ENCODE measurements at places on chromosomes 11 and 22. TPM values are rescaled to one million over a fixed set of nuclear protein-coding genes. Genes with fewer than 3 reads are reported as not detected.
A peak's percentile ranks its signal among the peaks of the same experiment; 100 is the strongest.

ASCC2 gene
- 42.7 TPM for polyA plus RNA-seq

MS4A6E gene
- not detected for polyA plus RNA-seq

PTPN5 gene
- polyA plus RNA-seq = 0.66 TPM

HBD gene
- 1.3 TPM for polyA plus RNA-seq

PATE2 gene
- 0.11 TPM for polyA plus RNA-seq

- DNase-seq = no peak
Observed at GRCh38 chr11:121476379-121477032, 23.7 kb upstream of the SORL1-AS1 start.

- no peak for DNase-seq
Observed at GRCh38 chr11:23313001-23313400, 452.7 kb upstream of the CCDC179 start.

GRCh38 chr11:57462597-57462996, 2.3 kb downstream of the RTN4RL2 start:
- DNase-seq = no peak

GRCh38 chr11:94400050-94400449, 1.2 kb downstream of the GPR83 start:
- no peak for DNase-seq

DNA sequence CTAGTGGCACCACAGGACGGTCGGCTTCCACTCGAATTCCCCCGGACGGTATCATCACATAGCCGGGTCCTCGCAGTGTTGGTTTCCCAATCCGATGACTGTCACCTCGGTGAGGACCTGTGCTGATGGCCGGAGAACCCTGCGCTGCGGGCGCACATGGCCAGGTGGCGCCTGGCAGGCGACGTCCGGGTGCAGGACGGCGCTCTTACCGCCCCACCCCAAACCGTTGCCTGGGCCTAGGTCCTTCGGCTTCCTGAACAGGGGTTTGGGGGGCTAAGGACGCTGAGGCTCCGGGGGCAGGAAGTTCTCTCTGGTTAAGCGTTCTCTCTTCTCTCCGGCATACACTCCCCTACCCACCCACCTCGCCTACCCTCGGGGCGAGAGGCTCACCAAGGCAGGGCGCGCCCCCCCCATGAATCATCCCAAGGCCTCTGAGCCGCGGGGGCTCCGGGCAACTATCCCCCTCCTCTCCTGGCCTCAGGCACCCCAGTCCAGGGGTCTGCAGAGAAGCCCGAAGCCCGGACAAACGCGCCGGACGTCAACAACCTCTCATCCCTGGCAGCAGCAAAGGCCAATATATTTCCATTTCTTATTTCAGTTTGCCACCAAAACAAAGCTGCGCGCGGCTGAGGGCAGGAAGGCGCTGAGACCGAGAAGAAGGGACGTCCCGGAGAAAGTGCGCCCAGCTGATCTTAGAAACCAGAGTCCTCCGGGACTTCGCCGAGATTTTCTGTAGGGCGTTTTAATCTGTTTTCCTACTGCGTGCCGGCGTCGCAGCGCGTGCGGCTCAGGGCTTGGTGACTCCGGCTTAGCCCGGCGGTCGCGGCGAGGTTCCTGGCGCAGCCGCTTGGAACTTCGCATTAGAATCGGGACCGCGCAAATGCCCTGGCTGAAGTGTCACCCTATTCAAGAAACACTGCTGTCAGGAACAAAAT, 5.6 kb downstream of the ALX4 start:
- DNase-seq = no peak

GRCh38 chr11:27266125-27266524, 96.9 kb downstream of the CCDC34 start:
- no peak for DNase-seq

DNA sequence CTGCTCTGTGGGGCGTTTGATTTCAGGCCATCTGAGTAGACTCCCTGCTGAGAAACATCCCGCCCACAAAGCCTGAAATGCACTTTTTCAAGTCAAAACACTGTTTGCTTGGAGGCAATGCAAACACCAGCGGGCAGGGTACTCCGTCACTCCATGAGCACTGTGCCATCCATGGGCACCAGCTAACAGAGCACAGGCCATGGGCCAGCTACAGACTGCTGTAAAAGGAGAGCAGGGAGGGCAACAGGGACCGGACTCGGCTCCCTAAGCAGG, 16.6 kb upstream of the EFCAB6 start:
- DNase-seq = no peak

- no peak for DNase-seq
Observed at GRCh38 chr11:78986305-78986704, 411.6 kb upstream of the NARS2 start.

- DNase-seq = no peak
Observed at GRCh38 chr22:30266445-30267381, at the start of gene OSM. Gene OSM, minus strand, starts transcription at chr22:30266851. Its CDS starts 52 bp downstream, at chr22:30266799.

DNA sequence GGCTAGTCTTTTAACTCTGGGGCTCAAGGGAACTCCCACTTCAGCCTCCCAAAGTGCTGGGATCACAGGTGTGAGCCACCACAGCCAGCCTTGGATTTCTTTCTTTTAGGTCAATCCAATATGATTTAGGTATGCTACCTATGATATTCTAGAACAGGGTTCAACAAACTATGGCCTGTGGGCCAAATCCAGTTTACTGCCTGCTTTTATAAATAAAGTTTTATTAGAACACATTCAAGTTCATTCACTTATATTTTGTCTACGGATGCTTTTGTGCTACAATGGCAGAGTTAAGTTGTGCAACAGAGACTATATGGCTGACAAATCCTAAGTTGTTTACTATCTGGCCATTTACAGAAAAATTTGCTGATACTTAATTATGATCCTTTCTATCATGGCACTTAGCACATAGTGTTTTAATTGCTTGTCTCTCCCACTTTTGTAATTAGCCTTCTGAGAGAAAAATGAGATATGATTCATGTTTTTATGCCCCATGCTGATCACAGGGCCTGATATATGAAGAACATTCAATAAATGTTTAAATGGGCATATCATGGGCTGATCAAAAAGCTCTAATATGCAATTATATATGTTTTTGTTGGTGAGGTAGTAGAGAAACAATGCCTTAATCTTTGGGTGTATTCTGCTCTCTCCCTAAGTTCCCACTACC, 109.6 kb downstream of the STIM1 start:
- DNase-seq = no peak

- no peak for DNase-seq
Observed at GRCh38 chr11:132840660-132841059, 691.6 kb downstream of the OPCML start.

- DNase-seq = no peak
Observed at GRCh38 chr11:69000831-69001242, 12.2 kb downstream of the MRGPRF start.

GRCh38 chr22:19524170-19525115, at the start of gene CLDN5:
Gene CLDN5, minus strand, starts transcription at chr22:19524410. Its CDS starts 155 bp downstream, at chr22:19524255.
- peak; percentile 32 for DNase-seq

- DNase-seq = no peak
Observed at GRCh38 chr22:49783926-49784629, 43.6 kb downstream of the BRD1 start.

DNA sequence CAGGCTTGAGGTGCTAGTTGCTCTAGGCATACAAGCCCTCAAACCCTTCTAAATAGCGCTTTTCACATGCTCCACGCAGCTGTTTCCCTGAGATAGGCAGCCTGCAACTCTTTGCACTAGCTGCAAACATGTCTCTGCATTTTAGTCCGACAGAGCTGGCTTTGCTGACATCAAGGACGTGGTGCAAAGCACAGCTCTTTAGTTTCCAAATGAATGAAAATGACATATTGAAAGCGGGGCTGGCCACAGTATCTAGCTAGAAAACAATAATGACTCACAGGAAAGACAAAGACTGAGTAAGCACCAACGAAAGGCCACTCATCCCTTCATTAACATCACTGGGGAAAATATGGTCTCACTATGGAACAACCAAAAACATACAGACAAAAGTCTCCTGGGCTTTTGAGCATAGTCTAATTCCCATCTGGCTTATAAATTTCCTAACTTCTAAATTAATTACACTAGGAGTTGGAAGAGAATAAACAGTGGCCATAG, 15.3 kb upstream of the ZC3H12C start:
- no peak for DNase-seq

DNA sequence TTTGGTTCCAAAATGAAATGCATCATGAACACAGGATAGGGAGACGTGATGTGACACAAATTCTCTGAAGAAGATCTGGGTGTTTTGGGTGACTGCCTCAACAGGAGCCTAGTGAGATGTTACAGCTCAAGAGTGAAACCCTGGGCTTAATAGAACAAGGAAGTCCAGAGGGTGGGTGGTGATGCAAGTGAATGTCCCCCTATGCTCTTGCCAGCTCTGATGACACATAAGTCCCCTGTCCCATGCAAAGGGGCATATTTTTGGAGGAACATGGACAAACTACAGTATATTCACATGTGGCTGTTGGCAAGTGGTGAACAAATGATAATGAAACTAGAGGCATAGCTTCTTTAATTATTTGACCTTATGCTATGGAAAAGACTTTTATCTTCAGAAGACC, 9.2 kb downstream of the CRTAM start:
- DNase-seq = no peak

DNA sequence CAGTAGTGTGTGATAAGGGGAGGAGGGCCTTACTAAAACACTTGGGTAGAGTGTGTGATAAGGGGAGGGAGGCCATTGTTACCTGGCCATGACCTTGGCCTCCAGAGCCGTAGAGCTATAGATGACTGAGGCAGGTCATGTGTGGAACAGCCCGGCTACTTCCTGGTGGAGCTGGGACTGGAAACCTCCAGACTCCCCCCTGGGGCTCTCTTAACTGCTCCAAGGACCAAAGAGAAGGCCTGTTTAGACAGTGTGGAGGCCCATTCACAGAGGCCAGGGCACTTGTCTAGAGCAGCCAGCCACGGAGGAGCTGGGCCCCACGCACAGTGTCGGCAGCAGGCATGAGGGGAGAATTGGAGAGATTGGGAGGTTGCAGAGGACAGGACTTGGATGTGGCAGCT, 12.5 kb upstream of the MICALL1 start:
- no peak for DNase-seq

DNA sequence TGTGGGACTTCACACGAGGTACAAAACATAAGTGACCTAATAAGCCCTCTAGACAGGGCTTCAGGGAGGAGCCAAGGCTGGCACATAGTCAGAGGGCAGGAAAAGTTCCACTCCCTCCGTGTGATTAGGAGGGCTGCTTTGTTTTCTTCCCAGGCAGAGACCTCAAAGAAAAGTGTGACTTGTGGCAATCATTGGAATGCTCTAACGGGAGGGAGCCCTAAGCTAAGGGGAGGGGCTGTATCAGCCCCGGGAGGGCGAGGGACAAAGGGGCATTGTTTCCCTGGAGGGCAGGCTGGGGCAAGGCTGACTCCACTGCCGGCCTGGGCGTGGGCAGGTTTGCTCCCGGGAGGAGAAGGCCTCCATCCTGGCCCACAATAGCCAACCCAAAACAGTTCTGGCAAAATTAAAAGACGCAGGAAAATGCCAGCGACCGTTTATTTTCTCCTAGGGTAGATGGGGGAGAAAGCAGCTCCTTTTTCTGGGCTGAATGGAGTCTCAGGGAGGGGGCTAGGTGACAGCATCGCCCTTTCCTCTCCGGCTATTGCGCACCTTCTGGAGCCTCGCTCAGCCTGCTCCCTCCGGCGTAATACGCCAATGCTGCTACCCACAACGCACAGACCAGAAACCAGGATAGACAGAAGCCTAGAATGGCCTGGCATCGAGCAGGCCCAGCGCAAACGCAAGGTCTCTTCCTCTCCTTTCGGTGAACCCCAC, 60.2 kb downstream of the ENDOD1 start:
- DNase-seq = no peak

- DNase-seq = no peak
Observed at GRCh38 chr11:43145653-43146052, 166.1 kb upstream of the API5 start.

DNA sequence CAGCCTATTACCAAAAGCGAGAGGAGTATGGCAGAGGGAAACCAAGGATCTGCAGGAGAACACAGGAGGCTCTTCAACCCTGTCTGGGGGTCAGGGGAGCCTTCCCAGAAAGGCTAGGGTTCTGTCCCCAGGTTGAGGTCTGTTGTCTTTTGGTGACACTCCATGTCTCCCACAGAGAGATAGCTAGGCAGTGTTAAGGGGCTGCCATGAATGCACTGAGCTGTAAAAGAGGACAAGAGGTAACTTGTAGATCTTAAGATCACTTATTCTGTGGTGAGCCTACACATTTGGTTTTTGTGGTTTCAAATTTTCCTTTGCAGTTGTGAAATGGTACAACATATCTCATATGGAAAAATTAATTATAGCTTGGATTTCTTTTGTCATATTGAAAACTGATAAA, 6.0 kb upstream of the ACER3 start:
- DNase-seq = no peak

All from right renal pelvis (tissue), 4 donors.